ENCODE measurements at places on chromosomes 12 and 14.

DNA sequence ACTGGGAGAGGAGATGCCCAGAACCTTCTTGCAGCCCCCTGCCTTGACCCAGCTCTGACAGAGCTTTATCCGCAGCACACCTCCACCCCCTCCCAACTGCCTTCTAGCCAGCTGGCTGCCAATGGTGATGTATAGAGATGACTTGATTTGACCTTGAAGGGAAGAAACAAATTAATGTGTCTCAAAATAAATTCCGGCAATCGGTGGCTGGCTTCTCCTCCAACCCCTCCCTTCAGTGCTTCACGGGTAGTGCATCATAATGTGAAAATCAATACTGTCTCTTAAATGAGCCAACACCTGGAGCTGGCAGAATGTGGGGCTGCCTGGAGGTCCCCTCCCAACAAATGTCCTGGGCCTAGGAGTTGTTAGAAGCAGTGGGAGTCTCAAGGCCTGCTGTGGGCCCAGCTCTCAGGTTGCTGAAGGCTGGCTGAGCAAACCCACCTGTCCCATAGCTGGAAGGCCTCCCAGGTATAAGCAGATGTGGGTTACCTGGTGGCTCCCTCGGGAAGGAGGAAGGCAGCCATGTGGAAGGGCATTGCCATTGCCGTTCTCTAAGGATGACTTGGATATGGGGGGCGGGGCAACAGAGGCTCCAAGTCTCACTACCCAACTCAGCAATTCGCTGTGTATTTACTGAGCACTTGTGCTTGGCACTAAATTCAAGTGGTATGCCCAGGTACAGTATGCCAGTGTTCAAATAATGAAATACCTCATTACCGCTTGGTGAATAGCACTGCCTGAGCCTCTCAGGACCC, 23.2 kb downstream of the HSPB8 start:
- no peak for DNase-seq

GRCh38 chr12:112891093-112892024, 15.4 kb upstream of the OAS1 start:
- DNase-seq: no peak

DNA sequence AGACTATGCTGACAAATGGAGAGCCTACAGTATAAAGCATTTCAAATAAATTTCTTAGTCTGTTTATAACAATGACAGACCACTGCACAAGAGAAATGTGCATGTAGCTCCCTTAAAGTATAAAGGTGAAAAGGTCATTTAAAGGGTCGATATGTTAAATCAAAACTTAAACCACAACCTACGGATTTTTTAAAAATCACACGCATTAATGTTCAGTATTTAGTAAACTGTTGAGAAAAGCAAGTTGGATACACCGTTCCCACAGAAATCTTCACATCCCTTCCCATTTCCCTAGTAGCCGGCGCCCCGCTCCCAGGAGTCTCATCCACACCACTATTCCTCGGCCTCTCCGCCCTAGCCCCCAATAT, 614 bp downstream of the FKBP3 start:
- no peak for DNase-seq

DNA sequence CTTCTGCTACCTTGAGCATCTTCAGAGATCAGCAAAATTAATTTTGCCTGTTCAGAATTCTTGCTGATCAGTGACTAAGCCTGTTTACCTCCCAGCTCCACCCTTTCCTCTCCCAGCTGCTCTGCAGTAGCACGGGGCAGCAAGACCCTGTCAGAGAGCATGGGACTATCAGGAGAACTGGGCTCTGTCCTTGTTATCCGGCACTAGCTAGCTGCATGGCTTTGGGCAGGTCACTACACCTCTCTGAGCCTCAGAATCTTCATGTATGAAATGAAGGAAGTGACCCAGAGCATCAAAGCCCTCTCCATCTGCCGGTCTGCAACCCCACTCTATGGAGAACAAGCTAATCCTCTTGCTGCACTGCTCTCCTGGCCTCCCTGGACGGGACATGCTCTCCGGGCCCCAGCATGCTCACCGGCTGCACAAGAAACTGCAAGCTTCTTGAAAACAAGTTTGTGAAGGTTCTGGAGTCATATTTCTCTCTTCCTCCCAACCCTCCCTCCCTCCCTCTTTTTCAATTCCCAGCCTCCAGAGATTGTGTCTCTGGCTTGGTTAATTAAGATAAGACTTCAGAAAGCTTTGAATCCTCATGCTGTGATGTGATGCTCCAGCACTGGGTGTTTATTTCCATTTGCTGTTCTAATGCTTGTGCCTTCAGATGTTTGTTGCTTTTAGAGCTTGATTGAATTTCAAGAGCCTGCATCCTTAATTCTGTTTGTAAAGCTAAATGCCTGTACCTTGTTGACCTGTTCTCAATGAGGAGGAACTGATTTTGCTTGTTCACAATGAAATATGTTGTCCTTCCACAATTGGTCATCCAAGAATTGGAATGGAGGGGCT, 101.1 kb downstream of the CRACR2A start:
- no peak for DNase-seq

DNA sequence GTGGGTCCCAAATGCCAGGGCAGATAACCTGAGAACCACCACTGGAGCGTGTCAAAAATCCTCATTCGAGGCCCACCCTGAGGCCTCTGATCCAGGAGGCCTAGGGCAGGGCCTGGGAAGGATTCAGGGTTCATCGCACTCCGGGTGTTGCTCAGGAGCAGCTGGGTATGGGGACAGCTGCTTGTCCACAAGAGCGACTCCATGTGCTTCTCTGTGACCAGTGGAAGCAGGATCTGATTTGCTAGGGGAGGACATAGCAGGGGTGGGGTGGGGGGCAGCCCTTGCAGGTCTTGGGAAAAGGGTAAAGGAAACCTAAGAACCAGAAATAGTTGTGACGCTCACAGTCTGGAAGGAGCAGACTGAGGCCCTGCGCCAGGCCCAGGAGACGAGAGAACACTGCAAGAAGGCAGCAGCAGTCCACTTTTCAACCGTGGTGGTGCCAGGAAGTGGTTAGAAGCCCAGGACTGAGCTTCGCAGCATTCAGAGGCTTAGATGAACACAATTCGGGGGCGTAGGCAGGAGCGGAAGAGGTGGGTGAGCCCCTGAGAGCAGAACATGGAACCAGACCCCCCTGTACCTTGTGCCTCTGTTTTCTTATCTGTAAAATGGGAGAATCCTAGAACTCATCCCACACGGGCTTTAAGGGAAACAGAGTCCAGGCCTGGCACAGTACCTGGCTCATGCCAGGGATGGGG, 33.7 kb downstream of the ITPK1 start:
- DNase-seq: no peak
